ENCODE measurements at places on chromosomes 12 and 14. TPM values are rescaled to one million over a fixed set of nuclear protein-coding genes. Genes with fewer than 3 reads are reported as not detected.

The MYF6 gene
- not detected for total RNA-seq

The CELA1 gene
- not detected for total RNA-seq

The FAM222A gene
- total RNA-seq = 1.1 TPM

The CCND2 gene
- total RNA-seq = 88.3 TPM

DNA sequence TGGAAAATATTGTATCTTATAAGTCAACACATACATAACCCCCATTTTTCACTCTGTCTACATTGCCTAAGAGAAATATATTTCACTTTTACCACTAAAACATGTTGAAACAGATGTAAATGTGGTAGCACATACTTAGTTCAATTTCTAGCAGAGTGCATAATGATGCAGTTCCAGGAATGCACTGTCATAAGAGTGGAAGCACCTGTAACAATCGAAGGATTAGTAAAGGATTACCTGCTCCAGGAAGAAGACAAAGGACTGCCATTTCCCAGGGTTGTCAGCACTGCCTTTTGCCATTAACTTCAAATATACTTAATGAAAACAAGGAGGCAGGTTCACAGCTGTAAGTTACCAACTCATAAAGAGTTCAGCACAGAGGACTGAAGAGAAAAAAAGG is 24.6 kb downstream of the DAD1 start:
- no peak for DNase-seq
